ENCODE measurements at places on chromosomes 2 and 18.

- no peak for DNase-seq
Observed at GRCh38 chr2:236163471-236164200, 4.5 kb downstream of the GBX2 start.

- DNase-seq: no peak
Observed at GRCh38 chr2:37456479-37456878, 112.0 kb downstream of the QPCT start.

DNA sequence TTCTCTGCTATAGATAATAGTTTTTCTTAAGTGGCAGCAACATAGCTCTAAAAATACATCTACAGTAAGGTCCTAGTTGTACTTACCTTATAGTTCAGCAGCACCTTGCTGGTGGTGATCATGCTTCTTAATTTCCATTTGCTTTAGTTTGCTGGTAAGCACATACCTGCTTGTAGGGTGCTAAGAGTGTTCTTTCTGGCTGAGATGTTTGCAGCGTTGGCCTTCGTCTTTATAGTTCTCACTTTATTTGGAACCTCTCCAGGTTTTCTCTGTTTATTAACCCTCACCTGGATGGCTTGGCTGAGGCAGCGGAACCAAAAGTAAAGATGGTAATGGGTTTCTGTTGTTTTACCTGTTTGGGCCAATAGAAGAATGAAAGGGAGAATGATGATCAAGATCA lies 123.6 kb upstream of the EFEMP1 start:
- no peak for DNase-seq

GRCh38 chr2:144030791-144031190 lies 489.1 kb downstream of the ZEB2 start:
- DNase-seq: no peak

DNA sequence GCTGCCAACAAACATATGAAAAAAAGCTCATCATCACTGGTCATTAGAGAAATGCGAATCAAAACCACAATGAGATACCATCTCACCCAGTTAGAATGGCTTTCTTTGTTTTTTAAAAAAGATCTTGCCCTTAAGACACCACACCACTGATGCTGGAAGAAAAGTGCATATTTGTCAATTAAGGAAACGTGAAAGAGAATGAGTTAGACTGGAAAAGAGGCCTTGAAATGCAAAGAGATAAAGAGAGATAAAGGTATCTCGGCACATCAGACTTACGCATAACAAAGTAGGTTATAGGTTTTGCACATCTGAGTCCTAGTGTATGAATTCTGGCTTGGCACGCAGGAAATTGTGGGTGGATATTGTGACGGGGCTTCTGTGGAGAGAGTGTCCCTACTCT lies 149.5 kb downstream of the MTX2 start:
- DNase-seq: no peak

All from PC-9 (cell line).